ENCODE measurements at places on chromosomes 1 and 21. TPM values are rescaled to one million over a fixed set of nuclear protein-coding genes. Genes with fewer than 3 reads are reported as not detected.

The SCMH1 gene
- 60.8 TPM for total RNA-seq

The ATP6V1G3 gene
- total RNA-seq: not detected

The SLC9C2 gene
- 15.9 TPM for total RNA-seq

The PALMD gene
- total RNA-seq: 23.5 TPM

The RIMS3 gene
- 9.4 TPM for total RNA-seq

The YTHDF2 gene
- 69.6 TPM for total RNA-seq

The TDRKH gene
- 26.3 TPM for total RNA-seq

DNA sequence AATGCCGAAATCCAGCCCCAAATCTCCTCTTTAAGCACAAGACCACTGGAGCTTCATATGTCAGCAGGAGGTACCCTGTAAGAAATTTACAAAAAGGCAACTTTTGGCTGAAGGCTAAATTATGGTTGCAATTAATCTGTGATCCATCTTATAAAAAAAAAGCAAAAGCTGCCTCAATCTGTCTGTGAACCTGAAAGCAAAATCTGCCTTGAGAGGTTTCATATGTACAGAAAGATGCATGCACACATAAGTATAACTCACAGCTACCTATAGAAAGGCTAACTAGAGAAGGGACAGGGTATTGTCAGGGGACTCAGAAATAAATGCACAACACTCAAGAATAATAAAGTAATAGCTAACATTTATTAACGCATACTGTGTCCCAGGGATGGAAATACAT lies 964.2 kb upstream of the ADGRL2 start:
- H3K27me3 ChIP-seq: no peaks in the 10 kb centered on the region
- no peak overlapping the region for H3K4me3 ChIP-seq
- no peak for DNase-seq

DNA sequence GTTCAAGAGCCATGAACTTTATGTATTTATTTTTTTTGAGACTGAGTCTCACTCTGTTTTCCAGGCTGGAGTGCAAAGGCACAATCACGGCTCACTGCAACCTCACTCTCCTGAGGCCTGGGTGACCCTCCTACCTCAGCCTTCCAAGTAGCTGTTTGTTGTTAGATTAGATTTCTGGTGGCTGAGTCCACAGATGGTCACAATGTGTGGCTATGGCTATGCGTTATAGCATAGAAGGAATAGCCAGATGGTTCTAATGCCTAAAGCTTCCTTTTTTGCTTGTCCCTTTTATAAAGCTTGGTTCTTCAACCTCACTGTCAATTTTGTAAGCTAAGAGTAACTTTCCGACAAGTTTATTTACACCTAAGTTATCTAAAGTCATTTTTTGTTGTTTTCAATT lies 62.3 kb upstream of the FMN2 start:
- no peaks in the 10 kb centered on the region for H3K36me3 ChIP-seq
- DNase-seq: no peak
- H3K4me1 ChIP-seq: no peaks in the 10 kb centered on the region
- H3K4me3 ChIP-seq: no peak overlapping the region

GRCh38 chr1:116259663-116260062 lies 113.4 kb upstream of the ATP1A1 start:
- H3K4me1 ChIP-seq: no peaks in the 10 kb centered on the region
- DNase-seq: no peak
- H3K27me3 ChIP-seq: no peaks in the 10 kb centered on the region
- no peaks in the 10 kb centered on the region for H3K36me3 ChIP-seq
- no peak overlapping the region for H3K4me3 ChIP-seq

- H3K36me3 ChIP-seq: no peaks in the 10 kb centered on the region
- DNase-seq: peak; percentile 64
- peaks cover 16% of the 10 kb centered on the region for H3K4me1 ChIP-seq
- no peak overlapping the region for H3K4me3 ChIP-seq
These were observed 88.0 kb upstream of the SLFNL1 start for GRCh38 chr1:41109310-41110197.

DNA sequence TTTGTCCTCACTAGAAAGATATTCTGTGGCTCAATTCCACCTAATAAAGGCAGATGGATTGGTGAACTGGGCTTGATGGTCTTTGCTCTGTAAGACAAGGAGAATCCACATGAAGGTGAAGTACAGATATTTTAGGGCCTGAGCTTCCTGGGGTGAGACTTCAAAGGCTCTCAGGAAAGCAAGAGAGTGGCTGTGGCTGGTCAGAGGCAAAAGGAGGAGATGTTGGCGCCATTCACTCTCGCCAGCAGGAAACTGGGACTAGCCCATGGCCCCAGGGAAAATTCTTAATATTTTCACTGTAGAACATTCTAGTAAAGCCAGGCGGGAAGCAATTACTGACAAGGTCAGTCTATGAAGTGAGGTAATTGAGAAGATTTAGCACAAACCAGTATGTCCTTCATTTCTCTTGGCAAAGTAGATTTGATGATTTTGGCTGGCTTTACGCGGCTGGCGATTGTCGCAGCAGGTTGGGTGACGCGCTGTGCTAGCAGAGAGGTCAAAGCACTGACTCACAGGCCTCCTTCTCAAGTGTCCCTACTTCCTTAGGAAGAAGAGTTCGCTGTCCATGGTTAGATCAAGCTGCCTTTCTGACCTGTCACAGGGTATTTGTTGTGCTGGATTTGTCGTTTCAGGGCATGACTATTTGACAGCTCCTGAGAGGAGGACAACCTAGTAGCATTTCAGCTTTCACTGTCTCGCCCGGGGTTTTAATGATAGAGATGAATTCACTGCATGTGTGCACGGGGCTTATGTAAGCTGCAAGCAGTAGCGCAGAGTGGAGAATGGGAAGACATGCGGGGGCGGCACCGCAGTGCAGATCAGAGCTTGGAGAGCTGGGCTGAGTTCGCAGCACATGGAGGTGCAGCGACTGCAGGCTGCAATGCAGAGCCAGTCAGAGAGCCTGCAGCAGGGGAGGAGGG lies 32.7 kb downstream of the XCL1 start:
- no peak overlapping the region for H3K4me3 ChIP-seq
- no peaks in the 10 kb centered on the region for H3K36me3 ChIP-seq
- H3K27ac ChIP-seq: no peak overlapping the region
- peaks cover 22% of the 10 kb centered on the region for H3K4me1 ChIP-seq

DNA sequence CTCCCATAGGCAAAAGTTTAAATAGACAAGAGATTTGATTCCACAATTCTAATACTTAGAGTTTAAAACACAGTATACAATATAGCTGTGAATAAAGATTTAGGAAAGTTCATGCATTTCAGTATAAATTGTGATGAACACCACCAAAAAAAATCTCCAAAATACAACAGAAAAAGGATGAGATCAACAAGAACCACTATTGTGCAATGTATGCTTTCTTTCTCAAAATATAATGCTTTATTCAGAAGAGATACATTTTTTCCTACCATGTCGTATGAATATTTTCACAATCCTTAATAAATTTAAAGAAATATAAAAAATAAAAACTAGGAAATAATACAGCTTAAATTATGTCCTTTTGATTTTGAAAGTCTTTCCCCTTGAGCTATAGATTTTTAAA lies 1309.2 kb downstream of the MRPL39 start:
- no peak overlapping the region for H3K27ac ChIP-seq
- no peaks in the 10 kb centered on the region for H3K36me3 ChIP-seq
- H3K4me1 ChIP-seq: no peaks in the 10 kb centered on the region
- no peak overlapping the region for H3K4me3 ChIP-seq

- DNase-seq: no peak
- H3K27me3 ChIP-seq: no peaks in the 10 kb centered on the region
- no peaks in the 10 kb centered on the region for H3K4me1 ChIP-seq
- no peak overlapping the region for H3K27ac ChIP-seq
These were observed 61.6 kb downstream of the PTPRC start for GRCh38 chr1:198700396-198700795.

DNA sequence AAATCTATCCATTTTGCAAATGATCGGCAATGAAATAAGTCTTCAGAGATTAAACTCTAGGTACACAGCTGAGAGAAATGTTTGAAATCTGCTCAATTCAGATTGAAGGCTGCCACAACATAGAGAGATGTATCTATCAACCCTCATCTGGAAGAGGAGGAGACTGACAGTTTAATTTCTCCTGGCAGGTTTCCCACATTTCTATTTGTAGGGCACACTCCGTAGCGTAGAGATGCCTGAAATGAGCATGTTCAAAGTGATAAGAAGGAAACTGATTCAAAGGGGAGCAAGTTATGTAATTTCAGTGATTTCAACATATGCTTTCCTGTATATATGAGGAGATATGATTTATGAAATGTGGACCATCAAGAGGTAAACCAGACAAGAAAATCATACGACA lies 44.1 kb downstream of the NIBAN1 start:
- H3K27me3 ChIP-seq: no peaks in the 10 kb centered on the region
- no peak overlapping the region for H3K27ac ChIP-seq
- no peaks in the 10 kb centered on the region for H3K36me3 ChIP-seq
- H3K4me3 ChIP-seq: no peak overlapping the region
- no peak for DNase-seq

GRCh38 chr1:168520832-168521231 lies 23.0 kb downstream of the XCL2 start:
- DNase-seq: no peak
- no peaks in the 10 kb centered on the region for H3K4me1 ChIP-seq
- no peaks in the 10 kb centered on the region for H3K36me3 ChIP-seq

DNA sequence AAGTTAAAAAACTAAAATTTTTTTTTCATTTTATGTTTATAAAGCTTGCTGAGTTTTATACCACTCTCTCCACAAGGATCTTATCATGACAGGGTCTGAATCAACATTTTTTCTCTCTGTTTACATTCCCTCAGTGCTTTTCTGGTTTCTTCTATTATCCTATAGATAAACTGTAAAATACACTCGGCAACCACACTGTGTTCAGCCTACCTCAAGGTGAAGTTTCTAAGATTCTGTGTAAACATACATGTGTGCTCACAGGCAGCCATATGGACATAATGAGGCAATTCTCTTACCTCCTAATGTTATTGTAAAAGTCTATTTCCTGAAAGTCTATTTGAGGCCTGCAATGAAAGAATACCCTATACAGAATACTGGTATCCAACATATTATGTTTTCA lies 114.6 kb downstream of the NTPCR start:
- H3K27ac ChIP-seq: no peak overlapping the region
- no peaks in the 10 kb centered on the region for H3K27me3 ChIP-seq

Data from testis (tissue), 5 donors.